GM23338 (cell line): ENCODE measurements at places on chromosomes 3 and 15. TPM values are rescaled to one million over a fixed set of nuclear protein-coding genes. Genes with fewer than 3 reads are reported as not detected.

- peaks cover 15% of the 10 kb centered on the region for H3K4me1 ChIP-seq
- DNase-seq = peak; percentile 68
- no peaks in the 10 kb centered on the region for H3K36me3 ChIP-seq
- peaks cover 22% of the 10 kb centered on the region for H3K27me3 ChIP-seq
- H3K4me3 ChIP-seq = peak overlapping the region; percentile 92
Observed at GRCh38 chr15:44193651-44194322, 1.3 kb downstream of the FRMD5 start.

GRCh38 chr3:28476194-28476593 is 127.6 kb upstream of the AZI2 start:
- no peaks in the 10 kb centered on the region for H3K4me1 ChIP-seq
- H3K27ac ChIP-seq = no peak overlapping the region
- no peak overlapping the region for H3K4me3 ChIP-seq
- no peaks in the 10 kb centered on the region for H3K27me3 ChIP-seq
- no peaks in the 10 kb centered on the region for H3K36me3 ChIP-seq

DNA sequence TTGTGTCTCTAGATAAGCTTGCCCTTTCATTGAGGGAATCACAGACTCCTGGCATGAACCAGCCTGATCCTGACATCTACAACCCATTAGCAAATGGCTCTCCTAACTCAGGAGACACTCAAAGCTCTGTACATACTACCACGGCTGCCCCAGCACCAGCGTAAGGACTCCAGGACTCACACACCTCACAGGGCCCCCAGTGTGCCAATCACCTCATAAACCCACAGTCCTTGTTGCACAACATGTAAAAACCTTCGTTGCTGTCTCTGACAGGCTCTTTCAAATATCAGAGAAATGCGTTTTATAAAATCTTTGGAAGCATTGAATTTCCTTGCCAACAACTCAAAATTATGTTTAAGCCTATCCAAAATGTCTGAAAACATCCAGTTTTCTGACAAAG is 7.3 kb downstream of the FYCO1 start:
- no peak overlapping the region for H3K4me3 ChIP-seq
- peaks cover 10% of the 10 kb centered on the region; the same call in 1 of the 2 replicates for H3K36me3 ChIP-seq
- no peak overlapping the region for H3K27ac ChIP-seq
- no peaks in the 10 kb centered on the region for H3K27me3 ChIP-seq
- peaks cover 21% of the 10 kb centered on the region for H3K4me1 ChIP-seq
- DNase-seq = no peak

DNA sequence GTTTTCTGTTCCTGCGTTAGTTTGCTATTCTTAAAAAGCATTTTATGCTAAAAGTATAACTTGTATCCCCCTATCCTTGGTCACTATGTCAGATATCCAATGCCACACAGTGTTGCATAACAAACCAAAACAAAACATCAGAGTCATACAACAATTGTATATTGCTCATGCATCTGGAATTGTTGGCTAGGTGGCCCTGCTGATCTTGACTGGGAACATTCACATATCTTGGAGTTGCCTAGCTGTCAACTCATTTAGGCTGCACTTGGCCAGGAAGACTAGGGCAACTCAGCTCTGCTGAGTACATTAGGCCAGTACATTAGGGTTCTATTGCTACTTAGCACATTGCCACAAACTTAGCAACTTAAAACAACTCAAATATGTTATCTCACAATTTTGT is 706.5 kb upstream of the UBE2E2 start:
- peaks cover 18% of the 10 kb centered on the region; the same call in 1 of the 2 replicates for H3K4me1 ChIP-seq
- no peak for DNase-seq
- no peak overlapping the region for H3K27ac ChIP-seq
- H3K36me3 ChIP-seq = no peaks in the 10 kb centered on the region
- H3K27me3 ChIP-seq = peaks cover 32% of the 10 kb centered on the region

- no peaks in the 10 kb centered on the region for H3K27me3 ChIP-seq
- DNase-seq = no peak
- H3K27ac ChIP-seq = no peak overlapping the region
- no peaks in the 10 kb centered on the region for H3K36me3 ChIP-seq
- no peaks in the 10 kb centered on the region for H3K4me1 ChIP-seq
Observed at GRCh38 chr3:38564631-38565338, 68.6 kb downstream of the EXOG start.

DNA sequence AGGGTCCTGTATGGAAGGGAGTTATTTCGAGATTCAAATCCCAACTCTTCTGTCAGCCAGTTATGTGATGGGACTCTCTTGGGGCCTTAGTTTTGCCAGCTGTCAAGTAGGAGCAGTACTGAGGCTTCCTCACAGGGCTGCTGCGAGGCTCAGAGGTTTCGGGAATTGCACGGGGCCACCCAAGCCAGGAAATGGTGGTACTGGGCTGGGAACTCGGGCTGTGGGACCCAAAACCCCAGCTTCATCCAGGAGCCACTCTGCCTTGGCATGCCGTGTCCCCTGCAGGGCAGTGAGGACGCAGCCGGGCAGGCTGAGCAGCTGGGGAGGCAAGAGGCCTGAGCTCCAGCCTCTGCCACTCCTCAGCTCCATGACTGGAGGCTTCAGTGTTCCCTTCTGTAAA is 118.6 kb downstream of the ETFA start:
- peaks cover 18% of the 10 kb centered on the region for H3K27me3 ChIP-seq
- DNase-seq = no peak
- no peak overlapping the region for H3K27ac ChIP-seq
- H3K4me1 ChIP-seq = no peaks in the 10 kb centered on the region; the same call in 1 of the 2 replicates

DNA sequence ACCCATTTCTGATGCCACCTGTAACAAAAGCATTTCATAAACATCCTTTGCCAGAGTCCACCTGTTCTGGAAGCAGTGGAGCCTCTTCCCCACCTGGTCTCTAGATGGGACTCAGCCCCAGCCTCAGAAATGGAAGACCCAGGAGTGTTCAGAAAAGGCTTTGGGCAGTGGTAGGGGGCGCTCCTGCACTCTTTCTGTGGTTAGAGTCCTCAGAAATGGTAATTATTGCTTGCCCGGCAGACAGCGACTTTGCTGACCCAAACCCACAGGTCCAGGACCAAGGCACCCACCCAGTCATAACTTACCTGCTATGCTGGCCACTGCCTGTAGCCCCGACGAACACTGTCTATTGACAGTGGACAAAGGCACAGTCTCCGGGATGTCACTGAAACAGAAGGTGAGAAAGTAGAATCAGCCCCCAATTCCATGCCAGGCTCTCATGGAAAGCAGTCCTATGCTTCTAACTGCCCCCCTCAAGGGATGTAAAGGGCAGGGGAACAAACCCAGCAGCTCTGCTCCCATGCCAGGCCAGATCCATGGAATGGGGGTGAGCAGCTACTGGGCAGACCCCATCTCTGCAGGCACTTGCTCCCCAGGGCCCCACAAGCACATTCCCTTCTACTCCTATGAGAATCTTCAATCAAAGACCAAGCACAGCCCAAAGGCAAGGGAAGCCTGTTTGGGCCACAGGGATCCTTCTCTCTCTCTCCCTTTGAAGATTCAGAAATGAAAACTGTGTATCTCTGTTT is 5.1 kb downstream of the ACAA1 start:
- H3K36me3 ChIP-seq = peaks cover 28% of the 10 kb centered on the region
- H3K27ac ChIP-seq = no peak overlapping the region
- H3K4me3 ChIP-seq = no peak overlapping the region
- no peaks in the 10 kb centered on the region for H3K27me3 ChIP-seq
- peaks cover 11% of the 10 kb centered on the region for H3K4me1 ChIP-seq

SPESP1 gene
- total RNA-seq = not detected in 2 replicates

LRTM1 gene
- total RNA-seq = not detected in 2 replicates

GNAT1 gene
- not detected in 2 replicates for total RNA-seq

SAXO2 gene
- total RNA-seq = 0.73 TPM in 1 of 2 replicates, not detected in the other
